ENCODE measurements at places on chromosomes 3 and 15. TPM values are rescaled to one million over a fixed set of nuclear protein-coding genes. Genes with fewer than 3 reads are reported as not detected.
A peak's percentile ranks its signal among the peaks of the same experiment; 100 is the strongest.

DNA sequence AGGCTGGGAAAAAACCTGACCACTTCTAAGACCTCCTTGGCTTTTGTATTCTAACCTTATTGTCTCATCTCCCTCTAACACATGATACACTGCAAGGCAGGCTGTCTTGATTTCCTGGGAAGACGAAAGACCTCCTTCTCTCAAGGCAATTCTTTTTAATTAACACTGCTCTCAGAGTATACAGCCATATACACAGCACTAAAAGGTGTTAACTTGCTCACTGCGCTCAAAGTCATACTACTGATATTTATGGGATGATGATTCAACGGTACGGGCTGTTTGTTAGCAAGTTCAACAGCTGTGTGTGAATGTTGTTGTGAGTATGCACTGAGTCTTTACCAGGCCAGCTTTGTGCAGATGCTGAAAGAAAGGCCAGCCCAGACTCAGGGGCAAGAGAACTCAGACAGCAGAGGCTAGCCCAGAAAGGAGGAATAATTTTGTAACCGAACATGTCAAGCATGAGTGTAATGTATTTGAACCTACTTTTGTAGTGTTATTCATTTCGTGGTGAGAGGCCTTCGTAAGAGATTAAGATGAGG is 229.9 kb downstream of the IL5RA start:
- no peak for DNase-seq

DNA sequence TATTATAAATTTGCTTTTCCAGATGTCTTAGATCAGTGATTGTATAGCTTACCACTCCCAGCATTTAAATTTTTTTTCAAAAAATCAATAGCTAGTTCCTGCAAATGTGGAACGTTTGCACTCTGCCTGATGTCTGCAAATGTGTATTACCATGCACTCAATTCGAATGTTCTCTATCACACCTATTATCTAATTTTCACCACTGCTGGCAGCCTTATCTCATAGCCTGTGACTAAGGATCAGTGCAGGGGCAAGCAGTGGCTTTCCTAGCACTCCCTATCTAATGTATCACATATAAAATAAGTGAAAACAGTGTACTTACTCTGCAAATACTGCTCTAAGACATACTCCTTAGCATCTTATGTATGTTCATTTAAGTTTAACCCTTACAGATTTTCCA is 196.3 kb upstream of the PLSCR5 start:
- DNase-seq, result no peak

DNA sequence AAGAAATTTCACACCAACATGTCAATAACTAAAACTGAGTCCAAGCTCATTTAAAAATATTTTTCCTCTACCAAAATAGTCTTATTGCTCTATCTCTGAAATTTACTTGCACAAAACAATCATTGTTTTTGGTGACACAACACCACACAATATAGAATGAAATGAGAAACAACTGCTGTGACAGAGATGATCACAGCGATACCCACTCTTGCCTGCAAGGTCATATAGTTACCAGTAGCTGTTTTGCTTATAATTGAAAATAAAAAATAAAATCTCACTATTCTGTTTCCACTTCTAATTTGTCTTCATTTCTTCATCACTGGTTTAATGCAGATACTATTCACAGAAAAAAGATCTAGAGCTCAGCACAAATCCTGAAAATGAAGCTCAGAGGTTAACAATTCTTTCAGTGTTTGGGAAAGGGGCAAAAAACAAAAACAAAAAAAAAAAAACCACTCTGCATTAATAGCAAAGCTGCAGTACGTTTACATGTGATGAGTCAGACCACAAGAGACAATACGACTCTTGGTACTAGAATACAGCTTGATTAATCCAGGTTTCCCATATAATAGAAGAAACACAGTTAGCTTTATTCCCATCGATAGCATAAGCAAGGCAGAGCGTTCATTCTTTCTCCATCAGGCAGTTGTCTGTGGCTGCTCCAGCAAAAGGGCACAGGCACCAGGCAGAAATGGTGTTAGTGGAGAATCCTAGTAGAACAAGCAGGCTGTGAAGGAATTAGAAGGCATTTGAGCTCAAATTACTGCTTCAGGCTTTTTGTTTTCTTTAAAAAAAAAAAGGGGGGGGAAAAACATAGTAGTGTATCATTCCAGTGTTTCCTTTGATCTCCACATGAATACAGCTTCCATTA is 773 bp downstream of the ANKRD28 start:
- DNase-seq, result peak; percentile 71

- DNase-seq, result no peak
Measured at GRCh38 chr15:74235962-74236361, at the start of gene CCDC33. TSS of gene CCDC33 (plus strand) at chr15:74236326. CDS start at chr15:74236720, 394 bp downstream.

- DNase-seq, result no peak
Measured at GRCh38 chr3:71376911-71377310, 206.6 kb downstream of the FOXP1 start.

DNA sequence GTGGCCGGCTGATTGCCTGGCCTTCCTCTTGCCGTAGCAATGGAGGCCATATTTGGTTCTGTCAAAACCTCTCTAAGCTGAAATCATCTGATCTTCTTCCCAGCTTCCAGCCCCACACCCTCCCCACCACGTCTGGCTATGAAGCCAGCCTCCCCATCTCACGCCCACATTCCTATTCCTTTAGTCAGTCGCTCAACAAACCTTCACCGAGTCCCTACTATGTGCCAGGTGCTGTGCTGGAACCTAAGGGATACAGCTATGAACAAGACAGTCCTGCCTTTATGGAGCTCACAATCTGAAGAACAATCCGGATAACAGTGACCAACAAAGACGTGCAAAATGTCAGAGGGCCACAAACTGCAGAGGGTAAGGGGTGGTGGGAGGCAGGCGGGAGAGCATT is 31.9 kb upstream of the SMAD6 start:
- no peak for DNase-seq

DNA sequence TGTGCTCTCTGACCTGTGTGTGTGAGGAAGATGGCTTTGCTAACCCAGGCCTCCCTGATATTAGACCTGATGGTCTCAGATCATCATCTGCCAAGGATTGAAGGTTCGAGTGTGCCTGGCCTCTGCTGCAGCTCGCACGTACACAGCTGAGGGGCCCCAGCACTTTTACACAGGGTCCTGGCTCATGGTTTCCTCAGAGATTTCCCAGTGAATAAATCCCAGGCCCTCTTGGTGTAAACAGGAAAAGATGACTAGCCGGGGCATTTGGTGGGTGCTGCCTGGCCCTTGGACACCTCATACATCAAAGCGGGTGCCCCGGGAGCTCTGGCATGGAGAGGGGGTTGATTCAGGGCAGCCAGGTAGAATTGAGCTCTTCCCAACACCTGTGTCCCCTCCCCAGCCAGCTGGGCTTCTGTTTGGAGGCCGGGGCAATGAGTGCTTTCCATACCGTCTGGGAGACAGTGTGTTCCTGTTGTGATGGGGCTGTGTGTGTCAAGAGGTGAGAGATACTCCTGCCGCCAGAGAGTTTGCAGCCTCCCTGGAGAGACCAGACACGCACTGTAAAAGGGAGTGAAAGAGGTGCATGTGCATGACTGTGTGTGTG is 72.5 kb upstream of the TLE3 start:
- no peak for DNase-seq

DNA sequence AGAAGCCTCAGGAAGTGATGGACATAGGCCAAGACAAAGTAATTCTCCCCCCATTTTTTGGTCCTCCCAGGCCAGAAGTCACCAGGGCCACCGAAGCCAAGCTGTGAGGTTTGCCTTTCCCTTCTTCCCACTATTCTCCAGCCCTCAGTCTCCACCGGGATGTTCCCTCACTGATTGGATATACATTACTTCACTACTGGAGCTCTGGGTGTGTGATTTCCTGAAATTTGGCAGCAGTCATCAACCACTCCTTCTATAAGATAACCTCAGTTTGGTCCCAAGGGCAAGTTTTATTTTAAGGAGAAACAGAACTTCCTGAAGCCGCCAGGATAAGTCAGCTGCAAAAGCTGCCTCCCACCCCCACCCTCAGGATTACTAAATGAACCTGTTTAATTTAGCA is 11.3 kb downstream of the SLCO2A1 start:
- DNase-seq, result peak; percentile 41

GRCh38 chr3:16251316-16252085 is 13.2 kb downstream of the DPH3 start:
- no peak for DNase-seq

- no peak for DNase-seq
Measured at GRCh38 chr3:144636833-144637232, 665.2 kb downstream of the DIPK2A start.

DNA sequence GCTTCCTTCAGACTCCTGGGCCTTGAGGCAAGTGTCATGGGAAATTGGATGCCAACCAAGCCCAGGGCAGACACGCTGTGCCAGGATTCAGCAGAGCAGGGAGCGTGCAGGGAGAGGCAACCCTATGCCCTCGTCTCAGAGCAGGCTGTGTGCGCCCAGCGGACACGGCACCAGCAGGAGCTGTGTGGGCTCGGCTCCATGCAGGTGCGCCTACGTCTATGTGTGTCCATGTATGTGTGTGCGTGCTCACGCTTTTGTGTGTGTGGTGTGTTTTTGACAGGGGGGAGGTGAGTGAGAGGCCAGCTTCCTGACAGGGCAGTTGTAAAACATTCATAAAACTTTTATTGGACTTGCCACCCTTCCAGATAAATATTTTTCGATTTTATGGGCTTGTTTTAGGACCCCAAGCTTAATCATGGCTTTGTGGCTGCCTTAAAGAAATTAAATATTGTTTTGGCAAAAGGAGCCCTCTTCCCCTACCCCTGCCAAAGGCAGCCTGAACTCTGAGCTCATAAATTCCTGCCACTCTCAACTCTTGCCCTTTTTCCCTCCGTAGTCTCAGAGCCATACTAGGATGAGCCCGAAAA is 84.4 kb downstream of the DNAJB8 start:
- peak; percentile 52 for DNase-seq

- DNase-seq, result no peak
Measured at GRCh38 chr3:184756151-184757021, 44.5 kb upstream of the MAGEF1 start.

DNA sequence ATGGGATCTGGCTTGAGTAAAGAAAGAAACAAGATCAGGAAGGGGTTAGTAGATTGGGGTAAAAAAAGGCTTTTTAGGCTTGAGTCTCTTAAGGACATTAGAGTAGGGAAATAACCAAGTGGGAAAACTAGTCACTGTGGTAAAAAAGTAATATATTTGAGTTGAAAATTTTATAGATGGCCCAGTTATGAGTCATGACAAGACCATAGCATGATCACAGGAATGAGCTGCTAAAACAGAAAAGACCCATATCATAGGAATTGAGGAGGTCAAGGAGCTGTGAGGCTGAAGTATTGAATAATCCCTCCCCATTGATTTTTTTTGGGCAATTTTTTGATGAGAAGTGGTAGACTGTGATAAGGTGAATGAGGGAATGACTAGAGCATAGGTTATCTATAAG is 69.2 kb upstream of the TBC1D5 start:
- DNase-seq, result no peak

Gene MB21D2
- total RNA-seq, result 12.7 TPM

Gene ADAMTS9
- 165 TPM for total RNA-seq

Gene LRRC31
- not detected for total RNA-seq

Gene NDUFB5
- 285 TPM for total RNA-seq

Gene SLC6A1
- total RNA-seq, result 3.1 TPM

Gene RTP3
- not detected for total RNA-seq
